ENCODE measurements at places on chromosomes 1 and 21.

DNA sequence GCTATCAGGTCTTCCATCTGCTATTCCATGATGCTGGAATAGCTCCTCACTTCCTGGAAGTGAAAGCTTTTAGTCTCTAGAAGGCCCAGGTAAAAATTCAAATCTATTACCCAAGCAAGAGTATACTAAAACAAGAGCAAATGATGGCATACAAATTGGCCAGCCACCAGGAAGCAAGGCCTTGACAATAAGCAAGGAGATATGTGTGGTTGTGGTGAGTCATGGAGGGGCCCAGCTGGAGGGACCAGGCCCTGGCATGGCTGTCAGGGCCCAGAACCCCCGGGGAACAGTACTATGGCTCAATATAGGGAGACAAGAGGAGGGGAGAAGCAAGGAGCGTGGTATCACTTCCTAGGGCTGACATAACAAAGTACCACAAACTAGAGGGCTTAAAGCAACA lies 358.7 kb downstream of the RRAGC start:
- peaks cover 8% of the 10 kb centered on the region for H3K4me1 ChIP-seq
- H3K36me3 ChIP-seq, result no peaks in the 10 kb centered on the region
- no peak overlapping the region for H3K4me3 ChIP-seq
- H3K27ac ChIP-seq, result no peak overlapping the region

GRCh38 chr21:29697555-29698193 lies 242.1 kb downstream of the GRIK1 start:
- no peak for DNase-seq
- H3K4me3 ChIP-seq, result no peak overlapping the region
- H3K27ac ChIP-seq, result no peak overlapping the region

DNA sequence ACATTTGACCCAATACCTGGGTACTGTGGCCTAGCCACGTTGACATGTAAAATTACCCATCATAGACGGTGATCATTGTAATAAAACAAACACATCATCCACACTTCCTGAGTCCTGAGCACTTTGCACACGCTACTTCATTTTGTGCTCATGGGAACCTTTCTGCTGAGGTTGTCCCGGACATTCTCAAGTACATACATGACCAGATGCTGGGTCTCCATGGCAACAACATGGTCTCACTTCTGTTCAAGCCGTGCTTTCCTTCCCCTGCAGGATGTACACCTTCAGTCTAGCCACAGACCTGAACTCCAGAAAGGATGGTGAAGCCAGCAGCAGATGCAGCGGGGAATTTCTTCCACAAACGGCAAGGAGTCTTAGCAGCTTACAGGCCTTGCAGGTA lies 22.7 kb downstream of the UBASH3A start:
- peak; percentile 5 for DNase-seq
- peaks cover 84% of the 10 kb centered on the region for H3K36me3 ChIP-seq
- peaks cover 60% of the 10 kb centered on the region for H3K4me1 ChIP-seq

DNA sequence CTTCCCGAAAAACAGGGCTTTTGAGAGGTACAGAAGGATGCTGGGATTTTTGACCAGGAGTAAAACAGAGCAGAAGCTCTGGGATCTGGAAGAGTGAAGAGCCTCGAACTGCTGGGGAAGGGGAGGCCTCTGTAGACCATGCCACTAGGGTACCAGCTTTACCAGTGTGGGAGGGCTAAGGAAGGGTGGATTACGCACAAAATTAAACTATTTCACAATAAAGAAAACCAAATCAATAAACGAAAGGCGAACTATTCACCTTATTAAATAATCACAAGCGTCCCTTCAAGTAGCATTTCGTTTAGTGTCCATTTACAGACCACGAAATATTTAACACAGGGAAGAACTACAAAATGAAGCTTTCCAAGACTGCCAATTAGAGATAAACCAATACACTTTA lies 723 bp downstream of the CZIB start:
- H3K27me3 ChIP-seq, result no peaks in the 10 kb centered on the region
- H3K36me3 ChIP-seq, result peaks cover 6% of the 10 kb centered on the region
- H3K27ac ChIP-seq, result peak overlapping the region; percentile 96
- H3K4me1 ChIP-seq, result peaks cover 25% of the 10 kb centered on the region
- DNase-seq, result no peak

DNA sequence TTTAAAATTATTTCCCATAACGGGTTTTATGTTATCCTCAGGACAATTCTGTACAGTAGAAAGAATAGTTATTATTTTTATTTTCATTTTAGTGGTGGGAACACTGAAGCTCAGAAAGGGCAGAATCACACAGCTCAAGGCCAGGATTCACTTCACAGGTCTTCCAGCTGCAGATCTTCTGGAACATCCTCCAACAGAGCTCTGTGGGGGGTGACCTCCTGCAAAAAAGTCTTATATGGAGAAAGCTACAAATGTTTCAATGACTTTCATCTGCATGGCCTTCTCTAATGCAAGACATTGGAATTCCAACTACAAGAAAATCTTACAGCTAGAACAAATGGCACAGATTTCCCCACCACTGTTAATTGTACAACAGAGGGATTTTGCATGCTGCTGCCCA lies 64.2 kb downstream of the SEC16B start:
- DNase-seq, result no peak
- no peaks in the 10 kb centered on the region for H3K36me3 ChIP-seq
- no peaks in the 10 kb centered on the region for H3K4me1 ChIP-seq
- H3K27ac ChIP-seq, result no peak overlapping the region
- no peaks in the 10 kb centered on the region for H3K27me3 ChIP-seq
- H3K4me3 ChIP-seq, result no peak overlapping the region

DNA sequence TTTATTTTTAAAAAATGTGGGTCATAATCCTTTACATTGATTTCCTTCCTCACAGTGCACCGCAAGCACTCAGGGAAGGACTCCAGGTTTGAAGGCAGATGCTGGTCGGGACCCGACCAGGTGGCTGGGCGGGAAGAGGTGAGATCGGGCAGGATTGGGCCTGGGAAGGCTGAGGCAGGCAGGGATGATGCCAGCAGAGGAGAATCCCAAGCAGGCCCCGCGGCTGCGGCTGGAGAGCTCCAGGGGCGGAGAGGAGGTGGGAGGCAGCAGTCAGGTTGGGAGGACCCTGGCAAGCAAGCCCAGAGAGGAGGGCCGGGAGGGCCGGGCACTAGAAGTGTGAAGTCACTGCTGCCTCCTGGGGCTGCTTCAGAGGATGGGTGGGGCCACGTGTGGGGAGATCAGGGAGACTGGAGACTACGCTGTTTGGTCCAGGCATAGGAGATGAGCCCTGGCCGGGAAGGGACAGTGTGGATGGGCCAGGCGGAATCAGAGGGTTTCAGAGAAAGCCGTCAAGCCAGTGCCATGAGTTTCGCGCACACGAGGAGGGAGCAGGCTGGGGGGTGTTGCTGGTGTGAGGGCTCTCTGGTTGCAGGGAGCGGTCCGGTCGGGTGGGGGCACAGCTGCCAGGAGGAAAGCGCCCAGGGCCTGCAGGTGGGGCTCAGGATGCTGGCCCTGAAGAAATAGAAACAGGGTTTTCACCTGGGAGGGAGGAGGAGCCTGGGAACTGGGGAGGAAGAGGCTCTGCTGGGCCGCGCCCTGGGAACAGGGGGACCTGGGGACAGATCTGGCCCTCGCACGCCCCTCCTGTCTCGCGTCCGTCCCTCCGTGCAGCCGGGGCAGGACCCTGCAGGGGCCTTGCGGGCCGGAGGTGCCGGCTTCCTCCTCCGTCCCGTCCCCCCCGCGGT lies 888 bp upstream of the COL18A1 start:
- H3K36me3 ChIP-seq, result peaks cover 2% of the 10 kb centered on the region
- no peak for DNase-seq

DNA sequence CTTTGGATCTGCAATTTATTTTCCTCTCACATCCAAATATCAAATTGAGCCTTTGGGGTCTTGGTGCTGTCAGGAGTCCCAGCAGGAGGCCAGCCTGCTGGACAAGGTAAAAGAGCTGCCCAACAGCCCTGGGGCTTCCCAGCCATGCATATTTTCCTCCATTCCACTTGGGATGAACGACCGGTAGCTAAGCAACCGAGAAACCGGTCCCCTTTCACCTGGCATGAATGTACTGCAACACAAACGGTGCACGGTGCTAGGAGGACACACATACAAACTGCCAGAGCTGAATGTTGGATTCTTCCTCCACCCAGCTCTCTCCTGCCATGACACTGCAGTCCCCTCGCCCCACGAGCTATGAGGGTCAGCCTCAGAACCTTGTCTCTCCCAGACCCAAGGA lies 42.7 kb downstream of the BCAR3 start:
- no peak overlapping the region for H3K27ac ChIP-seq
- peaks cover 4% of the 10 kb centered on the region for H3K4me1 ChIP-seq
- H3K4me3 ChIP-seq, result no peak overlapping the region
- DNase-seq, result no peak

GRCh38 chr1:223772771-223773160 lies 60.4 kb downstream of the CAPN2 start:
- no peak overlapping the region for H3K4me3 ChIP-seq
- no peak for DNase-seq
- H3K27me3 ChIP-seq, result no peaks in the 10 kb centered on the region

- peaks cover 8% of the 10 kb centered on the region for H3K27me3 ChIP-seq
- no peak overlapping the region for H3K27ac ChIP-seq
- H3K4me3 ChIP-seq, result no peak overlapping the region
- H3K4me1 ChIP-seq, result no peaks in the 10 kb centered on the region
- no peaks in the 10 kb centered on the region for H3K36me3 ChIP-seq
These were observed 73.7 kb downstream of the NAV1 start for GRCh38 chr1:201612645-201613044.

GRCh38 chr1:236759252-236759859 lies 35.7 kb upstream of the MTR start:
- H3K27me3 ChIP-seq, result no peaks in the 10 kb centered on the region
- no peak for DNase-seq
- H3K4me3 ChIP-seq, result no peak overlapping the region
- H3K36me3 ChIP-seq, result no peaks in the 10 kb centered on the region
- H3K27ac ChIP-seq, result no peak overlapping the region
- H3K4me1 ChIP-seq, result peaks cover 4% of the 10 kb centered on the region

- H3K4me1 ChIP-seq, result peaks cover 12% of the 10 kb centered on the region
- no peak overlapping the region for H3K4me3 ChIP-seq
- H3K27me3 ChIP-seq, result peaks cover 33% of the 10 kb centered on the region
- DNase-seq, result no peak
- H3K36me3 ChIP-seq, result no peaks in the 10 kb centered on the region
These were observed 25.7 kb downstream of the TMPRSS2 start for GRCh38 chr21:41482301-41482700.

DNA sequence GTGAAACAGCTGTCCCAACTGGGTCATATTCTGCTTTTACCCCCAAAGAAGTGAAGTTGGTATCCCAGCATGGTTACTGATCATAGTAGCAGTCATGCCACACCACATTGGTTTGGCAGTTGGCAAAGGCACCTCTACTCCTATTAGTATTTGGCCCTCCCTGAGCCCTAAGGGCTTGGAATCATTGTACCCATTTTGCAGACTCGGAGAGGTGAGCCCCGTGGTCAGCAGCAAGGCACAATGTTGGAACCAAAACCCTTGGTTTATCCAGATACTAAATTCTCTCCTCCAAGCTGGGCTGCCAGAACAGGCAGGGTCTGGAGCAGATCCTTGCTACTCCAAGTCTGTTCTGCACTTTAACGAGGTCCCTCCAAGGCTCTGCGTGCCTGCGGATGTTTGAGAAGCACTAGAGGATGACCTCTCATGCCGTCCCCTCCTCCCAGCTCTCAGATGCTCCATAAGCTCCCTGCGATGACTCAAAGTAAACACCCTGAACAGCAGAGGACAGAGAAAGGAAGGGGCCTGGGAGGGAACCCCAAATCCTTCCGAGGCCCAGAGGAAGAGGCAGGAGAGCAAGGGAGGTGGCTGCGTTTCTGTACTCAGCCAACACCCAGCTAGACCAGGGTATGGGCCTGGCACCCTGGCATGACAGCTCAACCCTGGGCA lies 89.3 kb downstream of the PAX7 start:
- peaks cover 99% of the 10 kb centered on the region for H3K27me3 ChIP-seq
- no peaks in the 10 kb centered on the region for H3K36me3 ChIP-seq
- DNase-seq, result no peak
- H3K27ac ChIP-seq, result no peak overlapping the region
- H3K4me1 ChIP-seq, result no peaks in the 10 kb centered on the region
- no peak overlapping the region for H3K4me3 ChIP-seq

- H3K27ac ChIP-seq, result no peak overlapping the region
- H3K4me1 ChIP-seq, result no peaks in the 10 kb centered on the region
- no peak overlapping the region for H3K4me3 ChIP-seq
- H3K27me3 ChIP-seq, result no peaks in the 10 kb centered on the region
- DNase-seq, result no peak
- no peaks in the 10 kb centered on the region for H3K36me3 ChIP-seq
These were observed 303.0 kb downstream of the KCNT2 start for GRCh38 chr1:196305216-196305615.

DNA sequence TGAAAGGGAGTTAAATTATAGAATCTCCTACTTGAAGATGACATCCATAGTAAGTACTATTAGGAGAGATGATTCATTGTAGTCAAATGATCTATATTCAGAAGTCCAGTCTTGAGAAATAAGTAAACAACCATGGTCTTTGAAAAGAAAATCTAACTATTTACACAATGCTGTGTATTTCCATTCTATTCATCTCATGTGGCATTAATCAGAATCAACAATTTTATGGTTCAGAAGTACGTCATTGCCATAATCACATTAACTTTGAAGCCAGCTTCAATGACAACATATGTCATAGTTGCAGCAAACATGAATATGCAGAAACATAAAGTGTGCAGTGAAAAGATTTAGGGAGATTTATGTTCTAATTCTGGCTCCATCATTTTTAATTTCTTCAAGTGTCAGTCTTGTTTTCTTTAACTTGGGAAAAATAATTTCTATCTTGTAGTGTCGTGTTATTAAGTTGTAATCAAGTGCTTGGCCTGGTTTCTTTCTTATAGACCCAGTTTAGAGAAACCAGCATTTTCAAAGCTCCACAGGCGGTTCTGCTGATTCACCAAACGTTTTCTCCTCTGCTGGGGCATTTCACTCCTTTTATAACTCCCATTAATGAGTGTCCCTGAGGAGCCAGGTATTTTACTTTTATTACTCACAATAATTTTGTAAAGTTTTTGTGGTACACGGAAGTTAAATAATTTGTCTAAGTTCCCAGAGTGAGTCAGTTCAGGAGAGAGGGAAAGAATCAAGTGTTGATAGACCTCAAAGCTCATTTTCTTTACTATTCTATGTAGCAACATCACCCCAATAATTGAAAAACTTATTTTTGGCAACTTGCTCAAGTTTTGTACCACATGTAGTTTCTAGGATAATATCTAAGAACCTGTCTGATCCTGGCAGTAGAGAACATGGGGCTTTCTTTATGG lies 35.9 kb upstream of the PTGS2 start:
- no peaks in the 10 kb centered on the region for H3K36me3 ChIP-seq
- H3K27ac ChIP-seq, result no peak overlapping the region
- no peaks in the 10 kb centered on the region for H3K27me3 ChIP-seq
- no peak for DNase-seq
- no peaks in the 10 kb centered on the region for H3K4me1 ChIP-seq
- H3K4me3 ChIP-seq, result no peak overlapping the region
